Stimulated activated CD8-positive, alpha-beta memory T cell treated with anti-CD3 and anti-CD28 coated beads, Interleukin-7, amount 100 ng/mL, for 1 hour (primary cell): ENCODE measurements at places on chromosomes 5 and 9.

- DNase-seq, result no peak
These were observed 5.0 kb upstream of the CXXC5 start for GRCh38 chr5:139642891-139643871.

- no peak for DNase-seq
These were observed 41.9 kb downstream of the VAV2 start for GRCh38 chr9:133950192-133950591.

DNA sequence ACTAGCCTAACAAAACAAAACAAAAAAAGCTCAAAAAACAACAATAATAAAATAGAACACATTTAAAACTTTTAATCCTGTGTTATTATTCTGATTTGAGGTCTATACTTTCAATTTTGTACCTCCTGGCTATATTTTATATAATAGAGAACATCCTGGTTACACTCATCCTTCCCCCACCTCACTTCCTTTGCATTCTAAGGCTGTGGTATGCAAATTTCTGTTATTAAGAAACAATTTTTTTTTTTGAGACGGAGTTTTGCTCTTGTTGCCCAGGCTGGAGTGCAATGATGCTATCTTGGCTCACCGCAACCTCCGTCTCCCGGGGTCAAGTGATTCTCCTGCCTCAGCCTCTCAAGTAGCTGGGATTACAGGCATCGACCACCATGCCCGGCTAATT is 3.1 kb upstream of the RPL37 start:
- DNase-seq, result no peak

GRCh38 chr9:36791222-36791950 is 218.7 kb downstream of the MELK start:
- DNase-seq, result no peak

GRCh38 chr9:90870621-90871326 is 69.2 kb downstream of the SYK start:
- peak; percentile 12 for DNase-seq

DNA sequence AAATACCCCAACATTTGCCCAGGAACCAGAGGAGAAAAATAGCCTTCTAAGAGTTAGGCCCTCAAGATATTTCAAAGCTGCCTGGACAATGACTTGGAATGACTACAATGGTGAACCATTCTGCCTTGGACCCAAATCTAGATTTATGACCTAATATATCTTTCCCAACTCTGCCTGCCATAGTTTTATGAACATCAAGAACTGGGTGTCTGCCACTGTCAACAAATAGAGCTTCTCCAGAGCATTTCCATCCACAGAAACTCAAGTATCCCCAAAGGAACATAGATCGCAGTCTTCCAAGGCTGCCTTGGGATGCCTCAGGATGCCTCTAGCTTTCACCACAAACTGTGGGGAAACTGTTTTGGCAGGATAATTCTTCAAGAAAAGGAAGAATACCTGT is 48.2 kb upstream of the NFIB start:
- DNase-seq, result no peak

DNA sequence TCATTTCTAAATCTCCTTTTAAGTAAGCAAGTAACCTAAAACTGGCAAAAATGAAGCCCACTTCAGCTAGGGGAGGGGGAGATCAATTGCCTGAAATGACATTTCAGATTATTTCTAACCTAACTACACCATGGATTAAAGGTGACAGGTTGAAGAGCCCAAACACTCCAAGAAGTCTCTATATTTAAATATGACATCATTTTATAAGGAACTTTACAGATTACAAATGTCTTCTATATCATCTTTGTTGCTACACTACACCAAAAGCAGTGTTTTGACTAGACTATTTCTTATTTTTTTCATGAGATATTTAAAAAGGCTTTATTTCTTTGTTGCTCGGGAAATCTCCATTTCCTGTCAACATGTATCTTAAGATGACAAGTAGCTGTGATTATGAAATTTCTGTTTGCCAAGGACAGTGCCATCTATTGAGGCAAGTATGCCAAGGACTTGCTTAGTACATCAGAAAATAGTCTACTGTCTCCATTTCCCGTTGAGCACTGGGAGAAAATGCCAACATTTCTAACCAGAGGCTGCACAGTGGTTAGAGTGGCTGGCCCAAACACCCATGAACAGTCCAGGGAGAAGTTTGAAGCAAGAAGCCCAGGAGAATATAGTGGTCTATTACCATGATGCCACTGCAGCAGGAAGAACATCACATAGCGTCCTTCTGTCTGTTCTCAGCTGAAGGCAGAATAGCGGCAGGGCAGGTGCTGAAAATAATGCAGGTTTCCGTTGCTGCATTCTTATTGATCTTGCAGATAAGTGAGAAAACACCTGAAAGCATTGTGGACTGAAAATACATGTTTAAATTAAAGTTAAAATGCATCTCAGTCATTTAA is 93.4 kb upstream of the ITGA2 start:
- no peak for DNase-seq

- no peak for DNase-seq
These were observed 504 bp upstream of the ZNF618 start for GRCh38 chr9:113875459-113876150.

GRCh38 chr5:139655727-139656271 is 7.7 kb downstream of the CXXC5 start:
- DNase-seq, result no peak

DNA sequence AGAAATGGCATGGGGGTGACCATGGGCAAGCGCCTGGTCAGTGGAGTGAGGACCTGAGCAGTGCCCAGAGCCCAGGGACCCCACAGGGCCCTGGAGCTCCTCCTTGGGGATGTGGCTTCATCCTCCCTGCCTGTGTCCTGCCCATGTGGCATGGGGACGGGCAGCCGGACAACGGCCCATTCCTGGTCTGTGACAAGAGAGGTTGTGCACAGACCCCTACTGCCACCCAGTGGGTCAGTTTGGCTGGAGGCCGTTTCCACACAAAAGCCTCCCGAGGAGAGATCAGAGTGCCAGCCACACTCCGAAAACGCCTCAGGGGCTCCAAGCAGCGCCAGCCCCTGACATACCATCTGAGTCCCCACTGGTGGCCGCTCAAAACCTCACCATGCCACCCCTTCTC is 19.8 kb downstream of the SLC6A18 start:
- no peak for DNase-seq

DNA sequence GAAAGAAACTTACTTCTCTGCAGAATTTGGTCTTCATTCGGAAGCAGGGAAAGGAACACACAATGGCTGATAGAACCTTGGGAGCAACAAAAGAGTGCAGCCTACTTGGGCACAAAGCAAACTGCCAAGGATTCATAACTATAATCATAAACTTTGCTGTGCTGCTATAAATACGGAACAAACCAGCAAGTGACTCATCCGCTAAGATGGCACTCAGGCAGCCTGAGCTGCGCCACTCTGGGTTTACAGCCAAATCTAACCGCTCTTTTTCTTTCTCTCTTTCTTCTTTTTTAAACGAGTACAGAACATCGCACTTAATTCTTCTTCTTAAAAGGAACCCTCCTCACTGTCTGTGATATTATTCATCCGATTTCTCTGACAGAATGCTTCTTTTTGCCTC is 81.1 kb downstream of the PTPN3 start:
- no peak for DNase-seq

DNA sequence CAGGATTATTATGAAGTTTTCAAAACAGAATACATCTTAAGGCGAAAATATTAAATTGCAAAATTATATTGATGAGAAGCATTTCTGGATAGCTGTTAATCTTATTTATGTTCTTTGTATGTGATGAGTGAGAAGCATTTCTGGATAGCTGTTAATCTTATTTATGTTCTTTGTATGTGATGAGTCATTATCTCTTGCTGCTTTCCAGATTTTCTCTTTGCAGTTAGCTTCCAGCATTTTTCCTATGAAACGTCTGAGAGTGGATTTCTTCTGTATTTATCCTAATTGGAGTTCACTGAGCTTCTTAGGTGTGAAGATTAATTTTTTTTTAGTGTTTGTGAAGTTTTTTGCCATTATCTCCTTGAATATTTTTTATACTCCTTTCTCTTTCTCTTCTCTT is 8.2 kb downstream of the TMEM232 start:
- no peak for DNase-seq

- DNase-seq, result no peak
These were observed 324.1 kb upstream of the TNC start for GRCh38 chr9:115442054-115442453.

DNA sequence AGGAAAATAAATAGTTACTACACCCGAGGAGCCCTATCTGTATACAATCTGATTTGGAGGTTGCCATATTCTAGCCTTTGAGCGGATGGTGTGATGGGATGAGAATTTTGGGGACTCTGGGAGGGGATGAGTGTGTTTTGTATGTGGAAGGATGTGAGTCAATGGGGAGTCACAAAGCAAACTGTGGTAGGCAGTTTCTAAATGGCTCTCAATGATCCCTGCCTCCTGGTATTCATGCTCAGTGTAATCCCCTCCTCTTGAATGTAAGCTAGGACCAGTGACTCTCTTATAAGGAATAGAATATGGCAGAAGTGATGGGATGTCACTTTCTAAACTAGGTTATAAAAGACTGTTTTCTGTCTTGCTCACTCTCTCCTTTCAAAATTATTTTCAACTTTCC is 205.7 kb upstream of the RIOK2 start:
- no peak for DNase-seq

DNA sequence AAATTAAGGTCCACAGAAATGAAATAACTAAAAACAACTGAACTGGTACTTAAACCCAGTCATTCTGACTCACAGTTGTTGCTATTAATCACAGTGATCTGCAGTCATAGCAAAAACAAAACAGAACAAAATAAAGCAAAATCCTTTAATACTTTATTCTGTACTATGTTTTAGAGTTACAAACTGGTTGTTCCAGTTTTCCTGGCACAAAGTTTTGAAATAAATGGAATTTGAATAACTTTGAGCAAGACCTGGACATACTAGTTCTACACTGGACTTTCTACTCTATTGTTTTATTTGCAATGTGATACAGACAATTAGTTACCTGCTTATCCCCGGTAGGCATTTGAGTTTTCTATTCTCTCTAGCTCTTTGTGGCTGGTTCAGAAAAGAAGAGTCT is 147.9 kb downstream of the DMRT2 start:
- no peak for DNase-seq

DNA sequence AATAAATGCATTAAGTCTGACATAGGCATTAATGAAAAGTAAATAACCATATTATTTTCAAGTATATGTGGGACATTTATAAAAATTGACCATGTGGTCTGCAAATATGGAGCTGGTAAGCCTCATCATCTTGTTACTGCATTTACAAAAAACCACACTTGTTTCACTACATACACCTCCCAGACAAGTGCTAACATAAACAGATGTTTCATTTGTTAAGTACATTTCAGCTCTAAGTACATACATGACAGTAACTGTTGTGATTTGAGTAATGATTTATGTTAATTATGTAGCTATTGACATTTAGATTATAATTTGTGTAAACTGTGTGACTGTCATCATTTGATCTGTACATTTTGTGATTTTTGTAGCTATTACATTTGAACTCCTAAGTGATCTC is 13.9 kb downstream of the IDNK start:
- DNase-seq, result no peak

DNA sequence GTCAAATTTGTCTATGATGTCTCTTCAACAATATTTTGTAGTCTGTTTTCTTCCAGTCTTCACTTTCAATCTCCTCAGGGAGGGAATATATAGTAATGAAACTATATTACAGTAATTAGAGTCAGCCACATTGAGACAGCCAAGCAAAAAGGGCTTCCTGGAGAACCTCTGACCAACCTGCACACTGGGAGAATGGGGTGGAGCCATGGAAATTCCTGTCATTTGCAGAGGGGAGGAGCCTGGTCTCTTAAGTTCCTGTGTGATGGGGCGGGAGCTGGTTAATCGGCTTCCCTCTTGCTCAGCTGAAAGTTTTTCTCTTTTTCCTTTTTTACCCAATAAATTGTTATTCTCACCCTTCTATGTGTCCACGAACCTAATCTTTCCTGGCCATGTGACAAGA is 1220.0 kb downstream of the PTPRD start:
- no peak for DNase-seq

- no peak for DNase-seq
These were observed 113.9 kb downstream of the DCP2 start for GRCh38 chr5:113090336-113091106.
